ENCODE measurements at places on chromosomes 7 and 10.

- no peak for DNase-seq
Observed at GRCh38 chr10:8581521-8582225, 527.2 kb downstream of the GATA3 start.

DNA sequence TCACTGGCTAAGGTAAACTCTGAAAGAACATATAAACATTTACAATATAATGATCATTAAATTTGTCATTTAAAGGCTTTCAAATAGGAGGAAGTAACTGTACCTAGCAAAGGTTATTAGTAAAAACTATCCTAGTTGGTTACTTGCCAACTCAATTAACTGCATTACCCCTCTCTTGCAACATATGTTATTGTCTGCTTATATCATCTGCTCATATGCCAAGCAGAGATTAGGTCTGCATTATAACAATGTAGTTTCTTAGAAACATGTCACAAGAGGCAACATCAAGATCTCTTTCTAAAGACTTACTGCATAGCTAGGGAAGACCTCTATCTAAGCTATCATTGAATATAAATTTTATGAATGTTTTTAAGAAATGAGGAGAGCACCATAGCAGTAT, 132.5 kb downstream of the RELN start:
- peak; percentile 86 for DNase-seq

DNA sequence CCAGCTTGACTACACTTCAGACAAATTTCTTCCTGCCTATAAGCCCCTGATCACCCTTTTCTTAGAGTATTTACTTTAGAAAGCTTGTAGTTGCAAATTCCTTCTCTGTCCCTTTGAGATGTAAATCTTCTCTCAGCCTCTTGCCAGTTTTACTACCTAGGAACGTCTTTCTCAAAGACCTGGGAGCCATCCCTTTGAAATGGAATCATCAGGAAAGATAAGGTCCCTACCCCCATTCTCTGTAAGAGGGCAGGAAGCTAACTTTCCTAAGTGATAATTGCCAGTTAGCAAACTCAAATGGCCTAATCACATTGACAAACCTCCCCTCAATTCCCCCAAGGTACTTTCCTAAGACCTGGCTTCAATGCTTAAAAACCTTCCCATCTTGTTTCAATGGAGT, 304.5 kb downstream of the MDFIC start:
- DNase-seq, result no peak

DNA sequence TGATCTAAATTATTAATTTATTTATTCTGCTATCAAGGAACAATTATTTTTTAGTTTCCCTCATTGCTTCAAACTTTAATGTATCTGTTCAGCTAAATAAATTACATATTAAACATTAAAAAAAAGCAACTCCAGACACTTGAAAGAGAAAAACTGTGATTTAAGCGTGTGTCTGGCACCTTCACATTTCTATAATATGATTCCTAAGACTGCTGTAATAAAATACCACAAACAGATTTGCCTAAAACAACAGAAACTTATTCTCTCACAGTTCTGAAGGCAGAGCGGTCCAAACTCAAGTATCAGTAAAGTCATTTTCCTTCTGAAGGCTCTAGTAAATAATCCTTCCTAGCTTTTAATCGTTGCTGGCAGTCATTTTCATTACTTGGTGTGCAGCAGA, 580.4 kb upstream of the KCND2 start:
- no peak for DNase-seq

DNA sequence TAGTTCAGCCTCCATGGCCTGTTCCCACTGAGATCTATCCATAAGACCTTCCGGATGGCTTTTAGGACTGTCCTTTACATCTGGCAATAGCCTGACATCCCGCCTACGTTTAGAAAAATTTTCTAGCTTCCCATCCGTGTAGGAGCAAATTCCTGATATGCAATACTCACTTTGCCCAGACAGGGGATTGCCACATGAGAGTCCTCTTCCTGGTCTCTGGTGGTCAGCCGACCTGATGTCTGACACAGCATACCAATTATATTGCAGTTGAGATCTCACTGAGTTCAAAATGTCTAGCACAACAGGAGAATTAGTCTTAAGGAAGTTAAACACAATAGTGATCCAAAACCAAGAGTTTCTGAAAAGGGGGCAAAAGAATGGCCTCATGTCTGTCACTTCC, 9.4 kb upstream of the ETV1 start:
- DNase-seq, result no peak

Data from NCI-H1694 (cell line).